Heart left ventricle (tissue), 16 donors: ENCODE measurements at places on chromosomes 1 and 21. TPM values are rescaled to one million over a fixed set of nuclear protein-coding genes. Genes with fewer than 3 reads are reported as not detected.

The FCRL5 gene
- total RNA-seq, result 0.32 TPM

The CYP2J2 gene
- total RNA-seq, result 57.1 TPM

- DNase-seq, result no peak
Measured at GRCh38 chr1:163083690-163084089, 14.5 kb downstream of the RGS4 start.

The GSTM2 gene
- total RNA-seq, result 56.5 TPM

- no peak for DNase-seq
Measured at GRCh38 chr1:115677565-115677964, 35.8 kb downstream of the VANGL1 start.

DNA sequence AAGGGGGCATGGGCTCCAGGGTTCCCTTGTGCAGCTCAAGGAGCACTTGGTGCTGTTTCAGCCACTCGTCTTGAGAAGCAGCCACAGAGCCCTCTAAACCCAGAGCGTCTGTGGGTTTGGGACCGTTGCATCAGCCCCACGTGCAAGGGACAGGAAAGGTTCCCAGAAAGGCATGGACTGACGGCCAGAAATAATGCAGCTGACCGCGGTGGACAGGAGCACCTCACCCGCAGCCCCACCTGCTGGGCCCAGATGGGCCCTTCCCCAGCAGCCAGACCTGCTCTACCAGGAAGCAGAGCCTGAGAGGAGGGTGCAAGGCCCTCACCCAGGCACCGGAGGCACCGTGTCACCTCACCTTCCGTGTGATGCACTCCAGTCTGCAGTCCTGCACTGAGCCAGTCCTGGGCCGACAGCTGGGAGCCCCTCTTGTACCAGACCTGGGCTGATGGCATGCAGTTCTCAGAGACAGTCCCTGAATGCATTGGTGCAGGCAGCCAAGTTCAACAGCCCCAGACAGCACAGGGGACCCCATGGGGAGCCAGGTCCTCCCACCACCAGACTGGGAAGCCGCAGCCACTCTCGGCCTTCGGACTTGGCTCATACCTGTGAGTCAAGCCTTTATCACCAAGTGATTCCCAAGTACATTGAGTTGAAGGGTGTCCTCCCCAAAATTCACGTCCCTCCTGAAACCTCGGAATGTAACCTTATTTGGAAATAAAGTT is 4.8 kb upstream of the TFF3 start:
- no peak for DNase-seq

DNA sequence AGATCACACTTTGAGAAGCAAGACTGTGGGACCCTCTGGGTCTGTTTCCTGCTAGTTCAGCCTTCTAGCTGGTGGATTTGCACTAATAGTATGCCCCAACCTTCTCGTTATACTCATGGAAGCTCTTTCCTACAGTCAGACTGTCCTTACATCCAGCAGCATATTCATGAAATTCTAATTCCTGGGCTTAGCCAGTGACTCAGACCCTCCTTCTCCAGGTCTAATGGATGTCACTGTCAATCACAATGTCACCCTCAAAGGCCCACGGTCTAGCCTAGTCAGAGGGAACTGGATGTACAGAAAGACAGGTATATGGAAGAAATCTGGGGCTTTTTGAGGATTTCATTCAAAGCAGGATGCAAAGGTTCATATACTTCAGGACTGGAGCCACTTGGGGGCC is 72.4 kb downstream of the KCNJ15 start:
- no peak for DNase-seq

The LCE3C gene
- total RNA-seq, result not detected

- DNase-seq, result no peak
Measured at GRCh38 chr1:154524881-154525280, 22.7 kb upstream of the SHE start.
